ENCODE measurements at places on chromosomes 3 and 15.
A peak's percentile ranks its signal among the peaks of the same experiment; 100 is the strongest.

- no peak for DNase-seq
Observed at GRCh38 chr15:70375006-70375431, 277.3 kb upstream of the TLE3 start.

GRCh38 chr3:116000311-116000710 is 377.0 kb downstream of the GAP43 start:
- DNase-seq, result peak; percentile 7

- no peak for DNase-seq
Observed at GRCh38 chr15:99409097-99409473, 156.7 kb upstream of the MEF2A start.

DNA sequence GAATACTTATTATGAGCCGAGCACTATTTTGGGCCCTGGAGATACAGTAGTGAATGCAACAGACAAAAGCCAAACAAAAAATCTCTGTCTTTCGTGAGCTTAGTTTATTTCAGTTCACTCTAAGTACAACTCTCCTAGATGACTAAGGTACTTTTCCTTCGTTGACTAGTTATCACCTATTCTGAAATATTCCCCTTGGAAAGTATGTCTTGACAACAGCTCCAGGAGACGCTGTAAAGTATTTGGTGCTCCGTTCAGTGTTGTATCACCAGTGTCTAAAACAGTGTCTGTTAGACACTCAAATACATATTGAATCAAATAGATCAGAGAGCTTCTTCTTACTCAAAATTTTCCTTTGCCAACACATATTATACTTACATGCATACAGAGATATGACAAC is 119.6 kb downstream of the TFDP2 start:
- DNase-seq, result no peak

DNA sequence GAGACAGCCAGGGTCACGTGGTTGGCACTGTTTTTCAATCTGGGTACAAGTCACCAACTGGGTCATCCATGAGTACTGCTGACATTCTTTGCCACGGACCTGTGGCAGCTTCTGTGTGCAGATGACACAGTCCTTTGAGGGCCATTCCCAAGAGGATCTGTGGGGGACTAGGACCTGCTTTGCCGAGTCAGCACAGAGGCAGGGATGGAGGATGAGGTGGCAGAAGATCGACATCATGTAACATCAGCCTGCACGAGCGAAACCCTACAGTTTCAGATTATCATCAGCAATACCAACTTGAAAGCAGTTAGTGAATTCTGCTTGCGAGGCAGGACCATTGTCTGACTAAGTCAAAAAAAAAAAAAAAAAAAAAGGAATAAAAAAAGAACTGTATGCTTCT is 227.7 kb downstream of the FOXP1 start:
- DNase-seq, result no peak

GRCh38 chr15:90058775-90059174 is 43.5 kb downstream of the IDH2 start:
- no peak for DNase-seq

DNA sequence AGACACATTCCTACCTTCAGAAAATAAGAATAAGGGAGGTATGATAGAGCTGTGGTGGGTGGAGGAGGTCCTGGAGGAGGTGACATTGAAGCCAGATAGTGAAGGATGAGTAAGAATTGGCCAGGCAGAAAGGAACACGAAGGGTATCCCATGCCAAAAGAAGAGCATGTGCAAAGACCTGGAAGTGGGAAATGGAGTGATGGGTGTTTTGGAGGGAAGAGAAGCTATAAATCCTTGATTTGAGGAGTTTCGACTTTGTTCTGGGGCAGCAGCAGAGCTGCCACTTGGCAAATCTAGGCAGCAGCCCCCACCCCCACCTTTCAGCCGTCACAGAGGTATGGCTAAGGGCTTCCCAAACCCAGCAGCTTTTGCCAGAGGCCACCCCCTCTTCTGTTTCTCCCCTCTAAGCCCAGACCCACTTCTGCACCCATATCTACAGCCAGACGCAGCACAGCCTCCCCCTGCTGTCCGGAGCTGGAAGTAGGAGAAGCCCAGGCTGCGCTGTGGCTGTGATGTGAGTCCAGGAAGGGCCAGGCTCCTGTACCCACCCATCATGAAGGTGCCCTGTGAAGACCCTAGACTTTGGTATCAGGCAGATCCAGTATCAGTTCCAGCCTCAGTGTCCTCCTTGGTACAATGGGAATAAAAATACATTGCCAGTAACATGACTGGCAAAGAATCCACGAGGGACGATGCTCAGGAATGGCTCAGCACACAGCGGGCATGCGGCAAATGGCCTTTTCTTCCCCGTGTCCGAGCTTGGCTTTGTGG is 188.7 kb upstream of the LINGO1 start:
- peak; percentile 23 for DNase-seq

DNA sequence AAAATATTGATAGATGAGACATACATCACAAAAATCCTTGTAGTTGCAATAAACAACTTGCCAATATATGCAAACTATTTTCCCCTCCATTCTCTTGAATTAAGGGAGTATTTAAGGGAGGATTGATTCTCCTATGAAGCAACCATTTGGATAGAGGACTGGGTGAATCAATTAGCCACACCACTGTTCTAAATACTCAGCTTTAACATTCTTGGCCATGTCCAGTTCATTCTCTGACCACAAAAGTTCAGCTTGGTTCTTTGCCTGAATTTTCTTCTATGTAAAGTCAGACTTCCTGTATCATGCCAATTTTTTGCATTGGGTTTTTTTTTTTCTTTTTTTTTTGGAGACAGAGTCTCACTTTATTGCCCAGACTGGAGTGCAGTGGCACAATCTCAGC is 15.8 kb upstream of the SEC11A start:
- no peak for DNase-seq

GRCh38 chr3:186577521-186577920 is 7.0 kb downstream of the DNAJB11 start:
- DNase-seq, result no peak

DNA sequence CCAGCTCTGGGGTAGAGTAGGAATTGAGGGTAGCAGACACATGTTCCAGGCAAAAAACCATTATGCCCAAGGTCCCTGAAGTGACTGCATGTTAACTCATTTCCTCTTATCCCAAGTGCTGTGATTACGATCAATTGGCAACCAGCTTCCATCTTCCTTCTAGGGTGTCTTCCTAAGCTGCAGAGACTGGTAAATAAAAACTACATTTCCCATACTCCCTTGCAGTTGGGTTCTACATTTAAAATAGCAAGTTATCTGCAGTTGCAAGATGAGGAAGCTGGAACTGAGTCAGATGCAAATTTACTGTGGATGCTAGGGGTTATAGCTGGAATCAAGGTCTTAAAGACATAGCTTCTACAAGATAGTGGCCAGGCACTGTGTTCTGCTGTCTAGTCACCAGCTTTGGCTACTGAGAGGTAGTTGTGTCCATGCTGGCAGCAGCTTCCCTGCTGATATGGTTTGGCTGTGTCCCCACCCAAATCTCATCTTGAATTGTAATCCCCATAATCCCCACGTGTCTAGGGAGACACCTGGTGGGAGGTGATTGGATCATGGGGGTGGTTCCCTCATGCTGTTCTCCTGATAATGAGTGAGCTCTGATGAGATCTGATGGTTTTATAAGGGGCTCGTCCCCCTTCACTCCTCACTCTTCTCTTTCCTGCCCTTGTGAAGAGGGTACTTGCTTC is 51.3 kb upstream of the FBN1 start:
- no peak for DNase-seq

GRCh38 chr15:62606376-62607113 is 436.0 kb upstream of the TPM1 start:
- DNase-seq, result no peak

GRCh38 chr3:18870074-18870640 is 278.2 kb upstream of the KCNH8 start:
- DNase-seq, result no peak

DNA sequence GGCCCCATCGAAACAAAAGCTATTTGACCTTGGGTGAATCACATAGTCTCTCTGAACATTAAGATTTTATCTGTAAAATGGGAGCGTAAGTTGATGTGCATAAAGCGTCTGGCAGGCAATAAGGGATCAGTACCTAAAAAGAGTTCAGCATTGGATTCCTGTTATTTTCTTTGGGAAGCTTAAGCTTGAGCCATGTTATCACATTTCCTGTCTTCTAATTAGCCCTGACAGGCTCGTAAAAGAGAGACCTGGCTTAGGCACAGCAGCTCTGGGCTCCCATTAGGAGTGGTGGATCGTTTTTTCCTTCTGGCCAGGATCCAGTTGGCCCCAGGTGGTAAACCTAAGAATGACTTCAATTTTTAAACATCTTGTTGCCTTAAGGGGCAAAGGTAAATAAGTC is 26.0 kb upstream of the CA12 start:
- DNase-seq, result peak; percentile 74

DNA sequence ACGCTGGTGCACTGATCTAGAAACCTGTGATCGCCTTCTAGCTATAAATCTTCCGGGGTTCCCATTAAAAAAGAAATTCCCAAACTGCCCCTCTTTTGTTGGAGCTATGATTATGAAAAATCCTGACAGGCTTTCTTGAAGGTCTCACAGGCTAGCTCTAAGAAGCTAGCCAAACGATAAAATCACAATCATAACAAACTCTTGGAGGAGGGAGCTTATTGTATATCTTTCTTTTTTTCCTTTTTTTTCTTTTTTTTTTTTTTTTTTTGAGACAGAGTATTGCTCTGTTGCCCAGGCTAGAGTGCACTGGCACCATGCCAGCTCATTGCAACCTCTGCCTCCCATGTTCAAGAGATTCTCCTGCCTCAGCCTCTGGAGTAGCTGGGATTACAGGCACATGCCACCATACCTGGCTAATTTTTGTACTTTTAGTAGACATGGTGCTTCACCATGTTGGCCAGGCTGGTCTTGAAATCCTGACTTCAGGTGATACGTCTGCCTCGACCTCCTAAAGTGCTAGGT is 72.0 kb downstream of the MYO1E start:
- no peak for DNase-seq

DNA sequence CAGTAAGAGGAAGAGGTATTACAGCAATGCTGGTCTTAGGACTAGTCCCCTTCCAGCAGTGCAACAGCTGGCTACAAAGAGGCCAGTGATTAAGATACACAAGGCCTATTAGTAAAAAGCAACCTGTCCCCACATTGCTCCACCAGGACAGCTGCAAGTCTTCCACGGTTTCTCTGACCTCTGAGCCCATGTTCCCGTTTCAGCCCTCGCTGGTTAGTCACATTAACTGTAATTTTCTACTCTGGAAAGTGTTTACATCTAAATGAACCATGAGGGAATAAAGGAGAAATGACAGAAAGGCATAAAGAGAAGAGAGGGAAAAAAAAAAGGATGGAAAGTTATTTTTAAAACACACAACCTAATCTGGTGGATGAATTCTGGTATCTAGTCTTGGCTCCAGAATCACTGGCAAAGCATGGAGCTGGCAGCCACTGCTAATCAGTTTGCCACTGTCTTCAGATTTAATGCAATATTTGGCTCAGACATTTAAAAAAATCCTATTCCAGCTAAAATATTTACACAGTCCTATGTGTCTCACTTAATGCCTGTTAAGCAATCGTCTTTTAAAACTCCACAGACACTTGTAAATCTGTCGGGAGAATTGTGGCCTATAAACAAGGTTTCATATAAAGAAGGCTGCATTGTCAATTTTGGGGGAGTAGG is 154.9 kb downstream of the GREM1 start:
- DNase-seq, result no peak

DNA sequence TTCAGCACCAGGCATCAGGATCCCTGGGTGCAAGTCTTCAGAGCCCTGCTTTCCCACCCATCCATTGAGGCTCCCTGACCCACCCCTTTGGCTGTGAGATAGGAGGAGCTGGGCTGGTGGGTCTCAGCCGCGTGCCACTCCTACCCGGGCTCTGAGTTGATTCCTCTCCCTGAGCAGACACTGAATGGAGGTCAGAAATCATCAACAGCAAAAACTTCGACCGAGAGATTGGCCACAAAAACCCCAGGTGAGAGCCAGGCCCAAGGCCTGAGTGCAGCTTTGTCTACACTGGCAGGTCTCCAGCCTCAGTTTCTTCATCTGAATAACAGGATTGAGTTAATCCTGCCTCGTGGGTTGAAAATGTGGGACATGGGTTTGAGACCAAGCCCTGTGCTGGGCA is 7.8 kb downstream of the TMEM43 start:
- DNase-seq, result no peak

- peak; percentile 7 for DNase-seq
Observed at GRCh38 chr15:66224946-66225345, 28.6 kb downstream of the MEGF11 start.

- no peak for DNase-seq
Observed at GRCh38 chr3:120052677-120053076, 41.6 kb downstream of the GSK3B start.

GRCh38 chr15:66065325-66065724 is 188.2 kb downstream of the MEGF11 start:
- DNase-seq, result no peak

DNA sequence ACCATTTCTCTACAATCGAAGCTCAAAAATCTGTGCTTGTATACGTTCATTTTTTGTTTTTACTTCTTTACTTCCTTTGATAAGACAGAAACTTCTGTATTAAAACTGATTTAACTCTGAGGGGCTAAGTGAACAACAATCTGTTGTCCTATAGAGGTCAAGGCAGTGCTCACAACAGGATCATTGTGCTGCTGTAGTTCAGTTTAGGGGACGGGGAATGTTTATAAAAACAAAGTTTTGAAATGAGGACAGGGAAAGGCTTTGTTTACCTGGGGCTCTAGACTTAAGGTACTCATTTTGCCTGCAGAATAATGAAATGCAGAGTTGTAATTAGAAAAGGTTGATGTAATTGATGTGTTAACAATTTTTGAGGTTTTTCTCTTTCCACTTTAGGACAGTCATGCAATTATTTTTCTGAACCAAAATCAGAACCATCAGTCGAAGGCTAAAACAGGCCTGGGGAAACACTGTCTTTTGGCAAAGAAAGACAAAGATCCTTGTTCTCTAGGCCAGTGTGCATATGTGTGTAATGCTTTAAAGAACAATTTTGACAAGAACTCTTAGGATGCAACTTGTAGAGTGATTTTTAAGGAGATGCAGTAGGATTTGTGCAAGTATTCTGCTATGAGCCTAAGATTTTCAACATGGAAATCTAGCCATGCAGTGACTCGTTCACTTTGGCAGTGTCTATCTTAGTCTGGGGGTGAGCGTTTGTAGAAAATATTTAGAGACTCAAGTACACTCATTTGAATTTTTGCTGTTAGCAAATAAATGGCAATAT is 165.2 kb downstream of the PGPEP1L start:
- DNase-seq, result no peak

GRCh38 chr3:21174461-21174860 is 576.5 kb downstream of the ZNF385D start:
- DNase-seq, result no peak

DNA sequence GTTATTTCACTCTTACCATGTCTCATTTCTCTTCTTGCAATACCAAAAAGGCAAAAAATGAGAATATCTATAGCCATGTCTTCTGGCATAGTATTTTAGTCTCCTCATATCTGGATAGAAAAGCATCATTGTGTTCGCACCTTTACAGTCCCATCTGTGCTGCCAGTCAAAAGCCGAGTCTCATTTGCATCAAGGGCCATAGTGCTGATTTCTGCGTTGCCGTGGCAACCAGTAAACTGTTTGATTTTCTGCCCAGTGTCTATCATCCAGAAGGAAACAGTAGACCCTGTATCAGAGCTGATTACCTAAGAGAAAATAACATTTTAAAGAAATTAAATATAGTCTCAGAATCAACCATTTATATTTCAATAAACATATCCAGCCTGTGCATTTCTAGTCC is 86.1 kb upstream of the SERPINI2 start:
- DNase-seq, result no peak

- DNase-seq, result peak; percentile 52
Observed at GRCh38 chr15:84685304-84685703, 27.3 kb upstream of the NMB start.

All from DMS 273 treated with DMSO at 0.1 percent for 48 hours (cell line).